Kidney tubule cell (primary cell): ENCODE measurements at places on chromosomes 6 and 20.

GRCh38 chr6:119978274-119978889 is 628.8 kb upstream of the MAN1A1 start:
- DNase-seq = peak; percentile 23

- no peak for DNase-seq
Measured at GRCh38 chr6:19438566-19439353, 398.4 kb upstream of the ID4 start.

GRCh38 chr6:137829641-137830083 is 37.4 kb upstream of the TNFAIP3 start:
- DNase-seq = no peak

DNA sequence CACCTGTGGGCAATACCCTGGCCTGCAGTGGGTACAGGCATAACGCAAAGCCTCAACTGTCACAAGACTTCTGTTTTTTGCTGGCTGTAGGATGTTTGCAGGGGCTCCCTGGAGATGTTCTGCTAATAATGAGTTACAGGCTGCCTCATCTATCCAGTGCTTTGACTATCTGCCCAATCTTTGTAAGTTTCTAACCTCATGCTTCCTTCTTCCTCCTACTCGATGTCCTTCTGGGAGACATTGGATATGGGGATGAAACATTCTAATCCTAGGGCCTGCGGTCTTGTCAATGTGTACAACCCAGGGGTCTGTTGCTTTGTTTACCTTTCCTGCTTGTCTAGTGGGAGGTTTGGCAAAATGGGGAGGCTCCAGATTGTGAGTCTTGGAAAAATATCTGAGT is 136.8 kb upstream of the TCF21 start:
- no peak for DNase-seq

GRCh38 chr6:25346064-25346463 is 66.9 kb downstream of the CARMIL1 start:
- DNase-seq = no peak

DNA sequence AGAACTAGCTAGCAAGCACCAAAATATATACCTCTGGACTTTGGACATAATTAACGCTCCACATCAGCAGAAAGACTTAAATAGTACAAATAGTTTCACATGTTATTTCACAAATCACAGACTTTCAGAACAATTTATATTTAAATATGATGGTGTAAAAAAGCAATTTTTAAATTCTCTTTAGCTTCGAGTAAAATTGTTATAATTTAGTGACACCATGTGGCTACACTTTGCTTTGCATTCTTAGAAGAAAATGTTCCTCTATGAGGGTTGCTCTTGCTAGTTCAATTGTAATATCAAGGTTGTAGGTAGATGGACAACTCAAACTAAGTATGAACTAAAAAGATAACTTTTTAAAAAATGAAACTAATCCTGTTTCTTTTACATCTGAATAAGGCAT is 69.0 kb downstream of the BTBD9 start:
- DNase-seq = peak; percentile 17

DNA sequence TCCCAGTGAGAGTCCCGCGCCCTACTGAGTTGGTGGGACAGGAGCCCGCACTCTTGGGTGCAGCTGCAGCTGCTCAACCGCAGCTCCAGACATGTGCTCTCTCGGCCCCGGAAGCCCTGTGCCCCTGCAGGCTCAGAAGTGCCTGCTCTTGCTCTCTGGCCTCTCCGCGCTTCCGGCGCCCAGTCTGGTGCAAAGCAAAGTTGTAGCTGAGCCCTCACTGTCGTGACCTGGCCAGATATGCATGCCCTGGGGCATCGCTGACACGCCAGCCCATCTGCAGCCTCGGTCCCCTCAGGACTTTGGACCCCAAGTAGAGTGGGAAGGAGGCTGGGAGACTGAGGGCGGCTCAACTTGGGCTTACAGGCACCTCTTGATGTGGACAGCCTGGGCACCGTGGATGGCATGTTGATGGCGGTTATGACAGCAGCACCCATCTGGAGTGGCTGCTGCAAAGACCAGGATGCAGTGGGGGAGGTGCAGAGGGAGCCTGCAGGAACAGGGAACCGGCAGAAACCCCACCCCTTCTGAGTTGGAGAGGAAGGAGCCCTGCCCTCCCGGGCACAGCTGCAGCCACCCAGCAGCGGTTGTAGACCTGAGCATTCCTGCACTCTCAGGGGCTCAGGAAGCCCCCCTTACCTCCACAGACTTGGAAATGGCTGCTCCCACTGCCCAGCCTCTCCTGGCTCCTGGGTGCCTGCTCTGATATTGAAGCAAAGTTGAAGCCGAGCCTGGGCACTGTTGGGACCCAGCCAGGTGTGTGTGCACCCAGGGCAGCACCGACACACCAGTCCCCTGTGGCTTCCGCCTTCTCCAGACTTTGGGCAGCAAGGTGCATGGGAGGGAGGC is 462.6 kb downstream of the TBC1D32 start:
- DNase-seq = no peak

GRCh38 chr6:119231394-119231793 is 118.2 kb downstream of the MAN1A1 start:
- DNase-seq = no peak

GRCh38 chr6:118810420-118811027 is 83.4 kb upstream of the ASF1A start:
- no peak for DNase-seq

- no peak for DNase-seq
Measured at GRCh38 chr6:12955956-12956355, 239.4 kb downstream of the PHACTR1 start.

DNA sequence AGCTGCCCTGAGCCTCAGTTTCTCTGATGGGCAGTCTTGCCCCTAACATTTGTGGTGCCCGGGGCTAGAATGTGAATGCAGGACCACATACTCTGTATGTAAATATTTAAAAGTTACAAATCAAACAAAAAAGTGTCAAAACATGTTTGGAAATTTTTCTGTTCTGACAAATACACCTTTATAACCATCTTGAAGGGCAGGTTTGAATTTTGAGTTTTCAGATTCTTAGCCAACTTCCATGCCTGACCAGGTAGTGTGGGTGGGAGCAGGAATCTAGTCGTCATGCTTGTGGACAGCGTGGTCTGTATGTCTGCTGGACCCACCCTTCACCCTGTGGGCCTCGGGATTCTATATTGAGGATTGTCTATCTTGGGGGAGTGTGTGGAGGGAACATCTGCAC is 325.1 kb downstream of the SOX4 start:
- DNase-seq = no peak

DNA sequence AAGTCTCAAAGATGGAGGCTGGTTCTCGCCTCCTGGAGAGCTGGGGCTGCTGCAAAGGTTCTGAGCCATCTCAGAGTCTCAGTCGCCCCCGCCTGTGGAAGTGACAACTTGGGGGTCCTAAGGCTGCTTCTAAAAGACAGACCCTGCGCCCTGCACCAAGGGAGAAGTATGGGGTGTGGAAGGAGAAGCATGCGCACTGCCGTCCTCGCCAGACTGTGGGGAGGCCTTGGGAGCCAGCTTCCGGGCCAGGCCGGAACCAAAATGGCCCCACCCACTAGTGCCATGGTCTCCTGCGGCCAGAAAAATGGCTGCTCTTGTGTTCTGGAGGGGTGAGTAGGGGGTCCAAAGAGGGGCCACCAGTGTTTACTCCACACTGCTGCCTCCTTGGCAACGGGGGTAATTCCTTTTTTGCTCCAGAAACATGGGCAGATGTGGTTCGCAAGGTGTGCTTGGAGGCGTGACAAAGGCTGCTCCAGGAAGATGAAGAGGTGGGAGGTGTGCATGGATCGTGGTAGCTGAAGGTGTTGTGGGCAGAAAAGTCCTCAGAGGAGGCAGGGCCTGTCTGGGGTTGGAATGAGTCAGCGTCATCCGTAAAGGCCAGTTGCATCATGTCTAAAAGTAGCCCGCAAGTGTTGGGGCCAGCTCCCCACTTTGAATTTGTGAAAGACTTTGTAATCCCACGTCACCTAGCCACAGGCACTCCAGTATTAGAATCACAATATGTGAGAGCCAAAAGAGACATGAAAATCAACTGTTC is 329.8 kb upstream of the SOX4 start:
- peak; percentile 60 for DNase-seq

DNA sequence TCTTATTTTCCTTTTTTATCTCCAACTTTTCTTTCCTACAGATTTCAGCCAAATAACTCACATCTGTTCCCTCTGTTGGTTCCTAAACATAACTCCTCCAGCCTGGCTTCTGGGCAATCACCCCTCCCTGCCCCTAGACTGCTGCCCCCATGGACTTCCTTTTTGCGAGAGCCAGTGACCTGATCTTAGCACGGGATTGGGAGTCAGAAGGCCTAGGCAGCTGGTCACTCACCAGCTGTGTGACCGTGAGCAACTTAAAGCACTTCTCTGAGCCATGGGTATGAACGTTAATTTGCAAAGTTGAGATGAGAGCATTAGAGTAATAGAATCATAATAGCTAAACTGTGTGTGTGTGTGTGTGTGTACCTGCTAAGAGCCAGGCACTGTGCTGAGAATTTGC is 4.5 kb upstream of the MMP9 start:
- no peak for DNase-seq

DNA sequence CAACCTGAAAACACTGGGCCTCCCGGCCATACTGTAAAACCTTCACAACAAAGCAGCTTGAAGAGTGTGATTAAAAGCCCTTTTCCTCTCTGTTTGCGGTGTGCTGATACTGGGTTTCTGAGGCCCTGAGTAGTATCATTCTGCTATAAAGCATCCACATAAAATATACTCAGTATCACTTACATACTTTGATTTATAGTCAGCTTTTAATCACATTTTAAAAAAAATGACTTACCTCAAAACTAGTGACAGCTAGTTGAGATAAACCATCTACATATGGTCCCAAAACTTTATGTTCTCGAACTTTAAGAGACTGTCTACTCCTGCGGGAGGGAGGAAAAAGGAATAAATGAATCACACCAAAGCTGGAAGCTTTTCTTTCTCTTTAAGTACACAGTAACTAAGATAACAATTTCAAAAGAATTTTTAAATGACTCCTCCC is 135.7 kb downstream of the KIF13A start:
- no peak for DNase-seq

- DNase-seq = no peak
Measured at GRCh38 chr6:138161088-138161337, 726 bp upstream of the ARFGEF3 start.

DNA sequence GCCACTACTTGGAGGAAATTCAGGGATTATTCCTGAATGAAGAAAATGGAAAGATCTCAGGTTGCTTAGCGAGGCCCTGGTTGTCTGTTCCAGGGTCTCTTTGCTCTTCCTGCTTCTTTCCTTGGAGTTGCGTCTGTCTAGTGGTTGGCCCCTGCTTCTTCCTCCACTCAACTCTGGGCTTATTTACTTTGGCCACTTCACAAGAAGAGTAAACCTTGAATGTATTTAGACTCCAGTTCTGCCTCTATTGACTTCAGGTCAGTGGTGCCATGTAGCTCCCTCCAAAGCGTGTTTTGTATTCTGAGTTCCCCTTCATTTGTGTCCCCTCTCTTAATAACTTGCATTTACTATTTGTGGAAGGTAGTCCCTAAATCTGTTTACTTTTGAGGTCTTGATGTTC is 456.5 kb downstream of the UTRN start:
- DNase-seq = no peak

DNA sequence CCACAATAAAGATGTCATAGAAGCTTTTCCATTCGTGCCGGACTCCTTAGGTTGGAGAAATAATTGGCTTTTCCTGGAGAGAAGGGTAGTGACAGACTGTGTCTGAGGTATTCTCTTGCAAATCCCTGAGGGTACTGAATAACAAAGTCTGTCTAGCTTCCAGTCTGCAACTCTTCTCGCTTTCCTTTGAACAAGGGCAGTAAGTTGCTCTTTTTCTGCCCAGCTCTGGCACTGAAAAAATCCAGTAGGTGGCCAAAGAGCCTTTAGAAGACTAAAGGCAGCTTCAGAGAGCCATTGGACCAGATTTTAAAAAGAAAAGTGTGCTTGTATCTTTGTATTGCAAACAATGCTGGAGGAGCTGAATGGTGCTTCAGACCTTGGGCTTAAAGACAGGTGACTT is 20.7 kb upstream of the RREB1 start:
- no peak for DNase-seq

DNA sequence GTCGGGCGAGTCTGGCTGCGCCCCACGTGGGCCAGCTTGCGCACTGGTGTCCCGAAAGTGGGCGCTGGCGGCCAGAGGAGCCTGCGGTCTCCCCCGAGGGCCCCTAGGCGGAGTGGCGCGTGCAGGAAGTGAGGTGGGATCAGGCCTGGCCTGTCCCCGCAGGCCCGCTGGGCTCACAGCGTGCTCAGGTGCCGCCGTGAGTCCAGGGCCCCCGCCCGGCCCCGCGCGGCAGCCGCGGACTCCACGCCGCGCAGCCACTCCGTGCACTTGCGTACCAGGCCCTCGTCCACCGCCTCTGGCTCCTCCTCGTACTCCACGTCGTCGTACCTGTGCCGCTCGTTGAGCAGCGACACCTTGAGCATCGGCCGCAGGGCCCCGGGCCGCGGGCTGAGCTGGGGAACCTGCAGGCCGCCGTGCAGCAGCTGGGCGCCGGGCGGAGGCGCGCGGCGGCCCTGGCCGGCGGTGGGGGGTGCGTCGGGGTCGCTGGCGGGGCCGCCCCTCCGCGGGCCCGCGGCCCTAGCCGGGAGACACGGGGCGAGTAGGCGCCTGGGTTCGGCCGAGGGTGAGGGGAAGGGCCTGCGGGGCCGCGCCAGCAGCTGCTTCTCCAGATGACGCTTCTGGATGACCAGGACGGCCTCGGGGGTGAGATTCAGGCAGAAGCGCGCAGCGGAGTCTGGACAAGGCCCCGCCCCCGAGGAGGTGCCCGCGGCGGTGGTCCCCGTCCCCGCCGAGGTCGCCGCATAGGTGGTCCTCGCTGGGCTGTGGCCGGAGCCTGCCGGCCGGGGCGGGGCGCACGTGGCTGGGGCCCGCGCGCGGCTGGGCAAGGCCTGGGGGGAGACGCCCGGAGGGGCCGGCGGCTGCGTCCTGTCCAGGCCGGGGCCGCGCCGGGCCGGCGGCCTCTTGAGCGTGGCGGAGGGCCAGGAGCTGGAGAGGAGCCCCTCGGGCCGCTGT is 835 bp downstream of the PRR18 start:
- DNase-seq = peak; percentile 19
